ENCODE measurements at places on chromosomes 1 and 21. TPM values are rescaled to one million over a fixed set of nuclear protein-coding genes. Genes with fewer than 3 reads are reported as not detected.

Gene APOBEC4
- 0.85 TPM for total RNA-seq

DNA sequence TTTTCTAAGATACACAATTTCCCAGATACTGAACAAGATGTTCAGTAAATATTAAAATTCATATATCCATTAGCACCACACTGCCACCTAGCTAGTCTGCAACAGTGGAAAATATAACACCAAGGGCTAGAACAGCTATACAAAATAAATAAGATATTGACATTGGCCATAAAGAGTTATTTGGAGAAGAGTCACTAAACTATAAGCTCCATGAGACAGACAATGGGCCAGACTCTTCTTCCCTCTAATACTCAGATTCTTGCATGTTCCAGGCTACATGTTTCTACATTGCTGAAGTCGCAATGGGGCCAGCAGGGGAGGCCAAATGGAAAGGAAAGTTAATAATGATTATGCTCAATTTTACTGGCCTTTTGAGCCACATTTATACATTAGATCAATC is 21.5 kb downstream of the SPATA6 start:
- no peaks in the 10 kb centered on the region for H3K27me3 ChIP-seq
- no peak overlapping the region for H3K4me3 ChIP-seq
- no peaks in the 10 kb centered on the region for H3K4me1 ChIP-seq
- no peak for DNase-seq

DNA sequence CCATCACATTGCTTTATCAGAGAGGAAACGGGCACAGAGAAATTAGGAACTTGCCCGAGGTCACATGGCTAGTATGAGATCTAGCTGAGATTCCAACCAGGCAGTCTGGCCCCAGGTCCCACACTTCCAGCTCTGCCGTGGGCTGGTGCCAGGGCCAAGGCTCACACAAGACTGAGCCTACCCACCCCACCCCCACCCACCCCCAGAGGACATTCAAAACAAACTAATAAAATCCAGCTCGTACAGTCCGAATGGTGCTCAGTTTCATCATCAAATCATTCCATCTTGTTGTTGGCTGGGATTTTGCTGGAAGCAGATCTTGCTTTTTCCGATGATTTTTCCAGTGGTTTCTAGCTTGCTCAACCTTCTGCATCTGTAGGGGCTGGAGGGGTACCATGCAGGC is 27.9 kb downstream of the MATN1 start:
- H3K36me3 ChIP-seq = no peaks in the 10 kb centered on the region
- no peaks in the 10 kb centered on the region for H3K4me1 ChIP-seq
- H3K27me3 ChIP-seq = no peaks in the 10 kb centered on the region
- DNase-seq = peak; percentile 45
- no peak overlapping the region for H3K4me3 ChIP-seq

- peaks cover 8% of the 10 kb centered on the region for H3K4me1 ChIP-seq
- H3K4me3 ChIP-seq = no peak overlapping the region
- H3K36me3 ChIP-seq = no peaks in the 10 kb centered on the region
- no peak overlapping the region for H3K27ac ChIP-seq
- no peak for DNase-seq
Measured at GRCh38 chr1:8690253-8690525, 127.3 kb downstream of the RERE start.

DNA sequence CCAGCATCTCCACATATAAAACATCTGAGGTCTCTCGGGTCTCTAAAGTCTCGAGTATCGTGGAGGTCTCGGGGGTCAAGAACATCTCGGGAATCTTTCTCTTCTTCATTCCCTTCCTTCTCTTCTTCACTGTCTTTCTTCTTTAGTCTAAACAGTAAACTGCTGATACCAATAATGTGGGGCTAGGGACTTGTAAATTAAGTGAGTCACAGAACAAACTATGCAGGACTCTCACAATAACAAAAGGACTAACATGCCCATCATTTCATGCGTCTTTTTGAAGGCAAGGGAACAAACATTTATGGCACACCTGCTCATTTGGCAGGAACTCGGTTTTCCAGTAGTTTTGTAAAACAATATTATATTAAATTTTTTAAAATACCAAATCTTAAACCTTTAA is 32.4 kb downstream of the PRPF38A start:
- H3K4me1 ChIP-seq = no peaks in the 10 kb centered on the region
- DNase-seq = no peak
- H3K4me3 ChIP-seq = no peak overlapping the region
- no peak overlapping the region for H3K27ac ChIP-seq

GRCh38 chr1:248054671-248055070 is 8.0 kb downstream of the OR2L3 start:
- no peaks in the 10 kb centered on the region for H3K36me3 ChIP-seq
- H3K27me3 ChIP-seq = no peaks in the 10 kb centered on the region
- no peak for DNase-seq
- H3K27ac ChIP-seq = no peak overlapping the region
- H3K4me1 ChIP-seq = no peaks in the 10 kb centered on the region

GRCh38 chr1:108962681-108963051 is 618 bp downstream of the CLCC1 start:
- H3K4me3 ChIP-seq = peak overlapping the region; percentile 88
- H3K4me1 ChIP-seq = peaks cover 14% of the 10 kb centered on the region
- H3K27me3 ChIP-seq = no peaks in the 10 kb centered on the region
- DNase-seq = peak; percentile 78

DNA sequence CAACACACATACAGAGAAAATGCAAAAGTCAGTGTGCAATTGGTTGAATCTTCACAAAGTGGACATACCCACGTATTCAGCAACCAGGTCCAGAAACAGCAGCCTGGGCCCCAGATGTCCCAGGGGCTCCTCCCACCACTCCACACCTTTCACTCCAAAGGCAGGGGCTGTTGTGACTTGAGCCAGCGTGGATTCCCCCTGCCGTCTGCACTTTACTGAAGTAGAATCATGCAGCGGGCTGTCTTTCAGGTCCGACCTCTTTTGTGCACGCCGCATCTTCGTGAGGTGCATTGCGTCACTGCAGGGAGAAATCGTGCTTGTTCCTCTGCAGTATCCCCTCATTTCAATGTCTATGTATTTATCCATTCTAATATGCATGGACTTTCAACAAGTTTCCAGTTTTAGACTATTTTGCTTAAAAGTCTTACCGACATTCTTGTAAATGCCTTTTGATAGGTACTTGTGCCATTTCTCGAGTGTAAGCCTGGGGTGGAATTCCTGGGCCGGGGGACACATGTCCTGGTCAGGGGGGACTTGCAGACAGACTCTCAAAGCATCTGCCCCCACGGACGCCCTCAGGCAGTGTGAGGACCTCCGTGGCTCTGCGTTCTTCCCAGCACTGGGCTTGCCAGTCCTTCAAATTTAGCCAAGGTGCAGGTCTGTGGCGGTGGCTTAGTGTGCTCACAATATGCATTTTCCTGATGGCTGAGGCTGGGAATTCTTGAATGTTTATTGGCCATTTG is 29.3 kb upstream of the ACTRT2 start:
- no peak overlapping the region for H3K4me3 ChIP-seq
- H3K27ac ChIP-seq = no peak overlapping the region
- H3K27me3 ChIP-seq = no peaks in the 10 kb centered on the region
- no peak for DNase-seq

Gene EIF3I
- total RNA-seq = 84.8 TPM

DNA sequence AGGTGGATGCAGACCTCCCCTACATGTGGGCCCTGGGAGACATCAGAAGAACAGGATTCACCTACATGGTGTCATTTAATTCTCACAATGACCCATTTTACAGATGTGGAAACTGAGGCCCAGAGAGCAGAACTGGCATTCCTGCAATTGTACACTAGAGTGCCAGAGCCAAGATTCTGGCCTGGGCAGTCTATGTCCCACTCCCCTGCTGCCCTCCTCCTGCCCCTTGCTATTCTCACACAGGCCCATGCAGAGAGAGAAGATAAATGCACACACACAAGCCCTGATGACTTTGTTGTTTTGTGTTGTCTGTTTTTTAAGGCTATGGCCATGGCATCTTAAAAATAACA is 64.2 kb downstream of the EPHB2 start:
- no peaks in the 10 kb centered on the region for H3K27me3 ChIP-seq
- H3K36me3 ChIP-seq = no peaks in the 10 kb centered on the region
- H3K4me1 ChIP-seq = peaks cover 31% of the 10 kb centered on the region
- DNase-seq = no peak
- no peak overlapping the region for H3K4me3 ChIP-seq

GRCh38 chr1:24362982-24363614 is 43.9 kb downstream of the GRHL3 start:
- no peak overlapping the region for H3K4me3 ChIP-seq
- H3K36me3 ChIP-seq = no peaks in the 10 kb centered on the region
- H3K27me3 ChIP-seq = no peaks in the 10 kb centered on the region
- no peak for DNase-seq

GRCh38 chr21:44521928-44522752 is 17.9 kb downstream of the KRTAP10-1 start:
- H3K36me3 ChIP-seq = no peaks in the 10 kb centered on the region
- no peak overlapping the region for H3K4me3 ChIP-seq
- no peaks in the 10 kb centered on the region for H3K4me1 ChIP-seq
- no peaks in the 10 kb centered on the region for H3K27me3 ChIP-seq
- peak; percentile 37 for DNase-seq

Gene PLA2G2D
- total RNA-seq = not detected

Gene SPATA1
- 1.9 TPM for total RNA-seq

DNA sequence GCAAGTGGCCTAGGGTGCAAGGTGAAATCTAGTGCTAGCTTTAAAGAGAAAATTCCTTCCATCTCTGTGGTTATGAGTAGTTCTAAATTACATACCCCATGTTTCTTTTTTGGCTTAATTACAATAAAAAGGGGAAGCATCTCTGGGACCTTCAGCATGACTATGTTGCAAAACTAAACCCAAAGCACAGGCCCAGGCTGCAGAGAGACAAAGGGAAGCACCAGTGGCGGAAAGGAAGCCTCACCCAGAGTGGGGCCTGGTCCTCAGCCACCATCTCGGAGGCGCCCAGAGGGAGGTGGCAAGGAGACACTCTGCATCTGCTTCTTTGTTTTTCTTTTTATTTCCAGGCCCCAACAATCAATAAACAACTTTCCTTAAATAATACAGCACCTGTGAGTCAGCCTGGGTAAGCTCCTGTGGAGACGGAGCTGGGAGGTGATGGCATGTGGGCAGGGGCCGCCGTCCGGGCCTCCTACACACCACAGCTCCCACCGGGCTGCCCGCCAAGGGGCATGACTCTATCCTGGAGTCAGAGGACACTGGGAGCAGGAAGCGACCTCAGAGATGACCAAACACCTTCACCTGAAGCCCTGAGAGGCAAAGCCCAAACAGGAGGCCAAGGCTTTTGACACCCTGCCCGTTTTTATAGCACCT is 21.7 kb downstream of the ITPKB start:
- DNase-seq = no peak
- H3K4me3 ChIP-seq = no peak overlapping the region
- H3K27ac ChIP-seq = peak overlapping the region; percentile 57
- no peaks in the 10 kb centered on the region for H3K4me1 ChIP-seq

DNA sequence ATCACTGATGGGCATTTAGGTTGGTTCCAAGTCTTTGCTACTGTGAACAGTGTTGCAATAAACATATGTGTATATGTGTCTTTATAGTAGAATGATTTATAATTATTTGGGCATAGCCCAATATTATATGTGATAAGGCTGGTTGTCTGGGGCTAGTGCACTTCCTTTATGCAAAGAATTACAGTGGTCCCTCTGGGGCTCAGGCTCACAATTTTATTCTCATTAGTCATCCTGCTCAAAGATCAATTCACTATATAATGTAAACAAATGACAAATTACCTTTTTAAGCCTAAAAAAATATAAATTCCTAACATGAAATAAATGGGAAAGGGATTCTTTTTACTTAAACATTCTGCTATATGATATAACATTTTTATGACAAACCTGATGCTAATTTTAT is 5.0 kb downstream of the PLPPR4 start:
- no peaks in the 10 kb centered on the region for H3K27me3 ChIP-seq
- no peaks in the 10 kb centered on the region for H3K4me1 ChIP-seq
- no peaks in the 10 kb centered on the region for H3K36me3 ChIP-seq
- H3K27ac ChIP-seq = no peak overlapping the region
- no peak for DNase-seq

Gene PLA2G2C
- total RNA-seq = 1.0 TPM

Gene GBP7
- total RNA-seq = not detected

DNA sequence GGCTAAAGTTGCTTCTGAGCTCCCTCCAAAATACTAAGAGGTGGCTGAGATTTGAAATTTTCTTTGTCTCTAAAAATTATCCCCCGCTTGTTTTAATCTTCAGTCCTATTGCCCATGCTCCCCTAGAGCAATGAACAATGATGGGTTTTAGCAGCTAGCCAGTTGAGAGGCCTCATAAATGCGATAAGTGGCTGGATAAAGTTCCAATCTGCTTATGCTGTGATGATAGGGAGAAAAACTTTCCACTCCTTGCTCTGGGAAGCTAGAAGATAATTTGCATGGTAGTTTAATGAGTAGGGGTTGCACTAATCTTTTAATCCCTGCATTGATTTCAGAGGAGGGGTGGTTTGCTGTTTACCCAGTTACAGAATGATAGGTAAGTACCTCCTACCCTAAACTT is 9.6 kb upstream of the PRPF3 start:
- H3K36me3 ChIP-seq = peaks cover 12% of the 10 kb centered on the region
- H3K27me3 ChIP-seq = no peaks in the 10 kb centered on the region
- no peaks in the 10 kb centered on the region for H3K4me1 ChIP-seq
- H3K27ac ChIP-seq = no peak overlapping the region
- no peak overlapping the region for H3K4me3 ChIP-seq

GRCh38 chr1:147272042-147272441 is 29.6 kb downstream of the CHD1L start:
- H3K27ac ChIP-seq = no peak overlapping the region
- no peaks in the 10 kb centered on the region for H3K27me3 ChIP-seq
- no peaks in the 10 kb centered on the region for H3K4me1 ChIP-seq
- H3K36me3 ChIP-seq = peaks cover 66% of the 10 kb centered on the region

Gene ACOT11
- 200 TPM for total RNA-seq

Gene KIF21B
- total RNA-seq = 6.7 TPM

GRCh38 chr1:206768472-206769303 is 1.9 kb upstream of the IL19 start:
- no peaks in the 10 kb centered on the region for H3K27me3 ChIP-seq
- no peak for DNase-seq
- peaks cover 30% of the 10 kb centered on the region for H3K4me1 ChIP-seq
- H3K27ac ChIP-seq = peak overlapping the region; percentile 6
- no peak overlapping the region for H3K4me3 ChIP-seq

Gene LCE2B
- not detected for total RNA-seq

Gene RAB7B
- 0.35 TPM for total RNA-seq

DNA sequence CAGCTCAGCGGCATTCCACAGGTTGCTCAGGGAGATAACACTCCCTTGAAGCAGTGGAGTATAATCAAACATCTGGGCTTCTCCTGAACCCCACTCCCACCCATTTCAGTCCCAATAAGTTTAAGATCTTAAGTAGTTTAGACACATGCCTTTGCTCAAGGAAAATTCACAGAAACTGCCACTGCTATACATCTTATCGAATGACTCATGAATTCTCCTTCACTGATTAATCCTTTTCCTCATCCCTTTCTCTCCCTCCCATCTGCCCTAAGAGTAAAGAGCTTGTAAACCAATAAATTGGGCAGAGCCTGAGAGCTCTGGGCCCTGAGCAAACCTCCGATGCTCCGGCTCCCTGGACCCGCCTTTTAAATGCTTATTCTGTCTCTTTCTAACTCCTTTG is 10.2 kb downstream of the VN1R5 start:
- H3K36me3 ChIP-seq = no peaks in the 10 kb centered on the region
- no peaks in the 10 kb centered on the region for H3K27me3 ChIP-seq
- H3K4me3 ChIP-seq = no peak overlapping the region
- no peak for DNase-seq
- no peaks in the 10 kb centered on the region for H3K4me1 ChIP-seq

Gene CHIA
- not detected for total RNA-seq

- H3K4me3 ChIP-seq = no peak overlapping the region
- no peak for DNase-seq
- no peaks in the 10 kb centered on the region for H3K4me1 ChIP-seq
- no peaks in the 10 kb centered on the region for H3K36me3 ChIP-seq
- H3K27me3 ChIP-seq = peaks cover 6% of the 10 kb centered on the region
Measured at GRCh38 chr1:63325279-63325985, 3.1 kb downstream of the FOXD3 start.
